ENCODE measurements at places on chromosomes 11 and 22.
A peak's percentile ranks its signal among the peaks of the same experiment; 100 is the strongest.

DNA sequence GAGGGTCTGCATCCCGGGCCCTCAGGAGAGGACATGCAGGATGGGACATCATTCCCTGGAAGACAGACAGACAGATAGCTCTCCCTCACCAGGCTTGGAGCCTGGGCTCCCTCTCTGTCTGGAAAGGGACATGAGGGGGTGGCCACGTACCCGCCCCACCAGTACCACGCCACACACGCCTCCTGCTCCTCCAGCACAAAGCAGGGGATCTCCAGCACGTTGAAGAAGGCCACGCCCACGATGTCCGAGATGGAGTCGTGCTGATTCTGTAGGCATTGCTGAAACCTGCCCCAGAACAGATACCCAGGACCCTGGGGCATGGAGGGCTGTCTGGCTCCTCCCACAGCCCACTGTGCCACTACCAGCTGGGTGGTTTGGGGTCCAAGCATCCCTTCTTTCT is 2.2 kb downstream of the PLA2G3 start:
- no peak for DNase-seq

GRCh38 chr22:49103314-49104059 is 724.2 kb downstream of the BRD1 start:
- no peak for DNase-seq

- DNase-seq: no peak
These were observed 39.5 kb downstream of the ARFGAP3 start for GRCh38 chr22:42817556-42817955.

GRCh38 chr11:14275076-14275475 is 83.9 kb downstream of the RRAS2 start:
- DNase-seq: peak; percentile 17

GRCh38 chr11:119493712-119494111 is 70.7 kb upstream of the THY1 start:
- peak; percentile 49 for DNase-seq

DNA sequence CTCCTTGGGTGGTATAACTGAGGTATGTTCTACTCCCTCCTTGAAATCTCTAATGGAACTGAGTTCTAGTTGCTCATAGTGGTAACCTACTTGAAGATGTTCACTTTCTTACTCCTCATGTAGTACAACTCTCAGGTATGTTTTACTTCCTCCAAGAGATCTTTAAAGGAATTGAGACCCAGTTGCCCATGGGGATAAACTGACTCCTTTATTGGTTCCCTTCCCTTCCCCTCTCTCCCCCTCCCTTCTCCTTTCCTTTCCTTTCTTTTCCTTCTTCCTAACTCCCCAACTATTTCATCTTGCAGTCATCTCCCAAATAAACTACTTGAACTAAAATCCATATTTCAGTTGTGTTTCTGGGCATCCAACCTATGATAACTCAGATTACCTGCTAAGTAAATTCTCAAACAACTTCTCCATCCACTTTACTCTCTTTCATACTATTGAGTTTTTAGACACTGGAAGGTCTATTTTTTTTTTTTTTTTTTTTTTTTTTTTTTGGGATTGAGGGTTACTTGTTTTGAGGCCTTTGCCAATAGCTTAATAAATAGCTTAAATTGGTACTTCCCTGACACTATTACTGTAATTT is 7.9 kb upstream of the TRIM68 start:
- DNase-seq: no peak

DNA sequence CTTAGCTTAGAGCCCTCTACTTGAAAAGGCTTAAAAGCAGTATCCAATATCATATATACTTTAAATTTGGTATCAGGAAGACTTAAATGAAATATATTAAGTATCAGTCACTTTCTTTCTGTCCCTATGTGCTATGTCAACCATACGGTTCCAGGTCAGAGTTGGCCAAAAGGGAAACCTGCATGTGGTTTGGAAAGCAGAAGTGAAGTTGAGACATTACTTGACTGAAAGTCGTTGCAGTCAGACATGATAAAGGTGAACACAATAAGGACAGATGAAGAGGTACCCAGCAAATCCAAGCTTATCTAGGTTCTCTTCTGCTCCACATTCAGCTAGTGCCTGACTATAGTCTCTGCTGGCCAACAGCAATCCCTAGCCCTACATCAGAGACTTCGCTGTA is 336.8 kb downstream of the KCNA4 start:
- no peak for DNase-seq

DNA sequence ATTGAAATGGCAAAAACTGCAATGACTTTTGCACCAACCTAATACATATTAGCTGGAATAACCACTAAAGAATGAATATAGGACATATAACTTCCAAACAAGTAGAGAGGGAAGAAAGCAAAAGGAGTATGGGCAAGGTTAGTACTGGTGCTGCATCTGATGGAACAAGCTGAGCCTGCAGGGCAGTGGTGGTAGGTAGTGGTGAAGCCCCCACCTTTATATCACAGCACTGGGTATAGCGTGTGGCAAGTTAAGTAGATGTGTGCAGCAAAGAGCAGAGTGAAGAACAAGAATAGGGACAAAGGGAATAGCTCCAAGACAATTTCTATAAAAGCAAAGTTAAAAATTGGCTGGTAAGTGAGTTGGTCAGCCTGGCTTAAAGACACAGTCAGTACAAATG is 62.3 kb downstream of the CTNND1 start:
- DNase-seq: no peak

GRCh38 chr11:4682623-4683419 is 14.8 kb downstream of the OR51E2 start:
- DNase-seq: no peak

- DNase-seq: no peak
These were observed 21.6 kb downstream of the PHLDB1 start for GRCh38 chr11:118628861-118629549.

DNA sequence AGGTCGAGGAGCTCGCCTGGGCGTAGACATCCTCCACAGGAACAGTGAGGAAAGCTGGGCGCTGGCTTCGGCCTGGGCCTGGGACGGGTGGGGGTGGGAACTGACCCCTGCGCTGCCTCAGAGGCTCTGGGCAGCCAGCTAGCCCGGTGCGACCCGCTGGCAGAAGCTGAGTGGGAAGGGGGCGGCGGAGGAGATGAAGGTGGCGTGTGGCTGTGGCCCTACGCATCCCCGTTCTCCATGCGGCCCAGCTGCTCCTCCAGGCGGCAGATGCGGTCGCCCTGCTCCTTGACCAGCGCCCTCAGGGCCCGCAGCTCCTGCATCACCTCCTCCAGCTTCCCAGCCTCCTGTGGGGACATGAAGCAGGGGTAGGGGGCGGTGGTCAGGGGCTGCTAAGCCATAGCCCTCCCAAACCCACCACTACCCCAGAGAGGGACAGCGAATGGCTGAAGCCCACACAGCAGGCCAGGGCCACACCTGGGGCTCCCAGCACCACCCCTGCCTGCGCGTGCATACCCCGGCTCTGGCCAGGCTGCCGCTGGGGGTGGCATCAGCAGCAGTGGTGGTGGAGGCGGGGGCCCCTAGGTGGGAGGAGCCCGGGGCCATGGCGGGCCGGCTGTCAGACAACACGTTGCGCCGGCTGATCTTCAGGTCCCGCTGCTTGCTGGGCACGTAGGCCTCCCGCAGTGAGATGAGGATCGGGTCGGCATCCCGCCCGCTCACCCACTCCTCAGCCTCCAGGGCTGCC is 848 bp upstream of the PTPRCAP start:
- no peak for DNase-seq

DNA sequence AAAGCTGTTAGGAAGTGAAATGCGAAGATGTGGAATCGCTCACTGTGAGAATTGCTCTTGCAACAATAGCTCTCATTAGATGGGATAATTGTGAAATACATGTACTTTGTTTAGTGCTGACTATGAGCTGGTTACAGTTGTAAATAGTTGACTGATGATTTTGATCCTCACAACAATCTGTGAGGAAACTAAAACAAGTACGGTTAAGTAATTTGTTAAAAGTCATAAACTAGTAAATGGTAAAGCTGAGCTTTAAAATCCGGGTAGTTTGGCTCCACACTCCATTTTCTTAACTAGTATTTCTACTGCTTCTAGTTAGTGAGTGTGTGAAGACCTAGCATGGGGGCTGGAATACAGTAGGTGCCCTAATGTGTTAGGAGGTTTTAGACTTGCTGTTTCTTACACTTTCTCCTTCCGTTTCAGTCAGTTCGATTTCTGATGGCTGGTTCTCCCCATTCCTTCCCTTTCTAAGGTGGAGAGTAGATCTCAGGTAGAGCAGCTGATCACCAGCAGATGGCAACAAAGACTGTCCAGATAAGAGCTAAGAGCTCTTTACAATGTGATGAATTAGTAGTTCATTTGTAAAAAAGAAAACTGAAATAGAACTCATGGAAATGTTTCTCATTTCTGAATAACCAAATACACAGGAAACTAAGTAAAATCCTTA is 16.3 kb upstream of the CYP2R1 start:
- peak; percentile 47 for DNase-seq

DNA sequence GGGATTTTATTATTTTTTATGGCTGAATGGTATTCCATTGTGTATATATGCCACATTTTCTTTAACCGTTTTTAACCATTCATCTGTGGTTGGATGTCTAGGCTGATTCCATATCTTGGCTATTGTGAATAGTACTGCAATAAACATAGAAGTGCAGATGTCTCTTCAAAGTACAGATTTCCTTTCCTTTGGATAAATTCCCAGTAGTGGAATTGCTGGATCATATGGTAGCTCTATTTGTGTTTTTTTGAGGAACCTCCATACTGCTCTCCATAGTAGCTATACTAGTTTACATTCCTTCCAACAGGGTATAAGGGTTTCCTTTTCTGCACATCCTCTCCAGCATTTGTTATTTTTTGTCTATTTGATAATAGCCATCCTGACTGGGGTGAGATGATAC is 71.9 kb upstream of the SEZ6L start:
- DNase-seq: no peak

- no peak for DNase-seq
These were observed 77.5 kb upstream of the CLMP start for GRCh38 chr11:123272565-123272964.

DNA sequence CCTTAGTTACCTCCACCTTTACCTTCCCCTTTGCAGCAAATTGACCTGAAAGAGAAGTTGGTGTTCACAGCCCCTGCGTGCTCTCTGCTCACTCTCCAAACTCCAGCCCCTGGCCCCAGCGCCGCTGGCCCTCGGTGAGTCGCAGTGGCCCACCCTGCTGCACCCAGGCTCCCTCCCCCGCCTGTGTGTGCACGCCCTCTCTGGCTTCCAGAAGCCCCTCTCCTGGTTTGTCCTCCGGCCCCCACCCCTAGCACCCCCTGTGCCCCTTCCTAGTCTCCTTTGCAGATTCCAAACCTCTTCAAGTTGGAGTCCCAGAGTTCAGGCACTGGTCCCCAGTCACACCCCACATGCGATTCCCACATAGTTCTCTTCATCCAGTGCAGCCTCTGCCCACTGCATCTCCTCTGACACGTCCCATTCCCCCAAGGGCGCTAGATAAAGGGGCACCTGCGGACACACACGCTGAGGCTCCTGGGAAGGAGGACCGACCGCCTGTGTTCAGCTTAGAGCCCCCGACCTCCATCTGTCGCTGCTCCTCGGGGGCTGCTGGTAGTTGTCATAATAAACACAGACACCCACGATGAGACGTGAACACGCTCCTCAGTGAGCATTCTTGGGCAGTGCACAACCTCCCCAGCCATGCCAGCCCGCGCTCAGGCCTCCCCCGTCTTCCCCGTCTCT is 1.5 kb upstream of the PHRF1 start:
- peak; percentile 51 for DNase-seq

- DNase-seq: peak; percentile 88
These were observed 101.8 kb downstream of the USP35 start for GRCh38 chr11:78290293-78291176.

DNA sequence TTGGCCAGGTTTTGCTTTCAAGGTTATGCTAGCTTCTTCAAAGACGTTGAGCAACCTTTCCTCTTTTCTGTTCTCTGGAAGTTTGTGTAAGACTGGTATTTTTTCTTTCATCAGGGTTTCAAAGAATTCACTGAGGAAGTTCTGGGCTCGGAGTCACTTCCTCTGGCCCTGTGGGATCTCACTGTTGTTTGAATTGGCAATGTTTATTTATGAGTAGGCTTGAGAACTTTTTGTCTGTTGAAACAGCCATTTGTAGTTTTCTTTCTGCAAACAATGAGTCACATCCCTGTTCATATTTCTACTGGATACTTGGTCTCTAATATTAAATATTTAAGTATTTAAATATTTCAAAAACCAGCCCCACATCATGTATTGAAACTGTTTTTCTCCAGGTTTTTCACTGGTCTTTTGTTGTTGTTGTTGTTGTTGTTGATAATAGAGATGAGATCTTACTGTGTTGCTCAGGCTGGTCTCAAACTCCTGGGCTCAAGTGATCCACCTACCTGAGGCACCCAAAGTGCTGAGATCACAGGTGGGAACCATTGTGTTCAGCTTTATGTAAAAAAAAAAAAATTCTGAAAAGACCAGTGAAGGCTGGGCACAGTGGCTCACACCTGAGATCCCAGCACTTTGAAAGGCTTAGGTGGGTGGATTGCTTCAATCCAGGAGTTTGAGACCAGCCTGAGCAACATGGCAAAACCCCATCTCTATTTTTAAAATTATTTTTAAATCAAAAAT is 26.9 kb downstream of the SUSD2 start:
- peak; percentile 96 for DNase-seq

- DNase-seq: no peak
These were observed 304.6 kb downstream of the CADM1 start for GRCh38 chr11:115199481-115200069.

- peak; percentile 6 for DNase-seq
These were observed 95.2 kb downstream of the TP53I11 start for GRCh38 chr11:44855493-44855849.

GRCh38 chr11:66868082-66868725 is 11.3 kb downstream of the LRFN4 start:
- no peak for DNase-seq

DNA sequence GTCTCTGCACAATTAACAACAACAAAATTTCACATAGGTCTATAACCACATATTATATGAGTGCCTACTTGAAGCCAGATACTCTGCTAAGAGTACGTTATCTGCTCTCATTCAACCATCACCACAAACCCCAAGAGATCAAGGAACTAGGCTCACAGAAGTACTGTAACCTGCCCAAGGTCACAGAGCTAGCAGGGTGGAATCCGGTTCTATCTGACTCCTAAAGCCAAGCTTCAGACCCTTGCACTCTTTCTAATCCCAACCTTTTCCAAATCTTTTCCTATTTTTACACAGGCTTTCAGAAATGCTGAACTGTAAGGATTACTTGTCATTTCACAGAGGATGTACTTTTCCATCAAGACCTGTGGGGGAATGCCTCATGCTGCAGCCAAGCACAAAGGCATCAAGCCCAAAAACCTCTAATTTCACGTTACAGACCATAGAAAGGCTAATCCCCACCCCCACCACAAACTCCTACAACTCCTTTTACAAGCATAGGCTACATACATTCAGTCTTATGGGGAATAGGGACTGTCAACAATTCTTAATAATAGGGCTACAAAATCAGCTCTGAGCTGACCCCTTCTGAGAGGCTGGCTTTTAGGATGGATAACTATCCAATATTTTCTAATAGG is 927 bp downstream of the PRCP start:
- peak; percentile 17 for DNase-seq

DNA sequence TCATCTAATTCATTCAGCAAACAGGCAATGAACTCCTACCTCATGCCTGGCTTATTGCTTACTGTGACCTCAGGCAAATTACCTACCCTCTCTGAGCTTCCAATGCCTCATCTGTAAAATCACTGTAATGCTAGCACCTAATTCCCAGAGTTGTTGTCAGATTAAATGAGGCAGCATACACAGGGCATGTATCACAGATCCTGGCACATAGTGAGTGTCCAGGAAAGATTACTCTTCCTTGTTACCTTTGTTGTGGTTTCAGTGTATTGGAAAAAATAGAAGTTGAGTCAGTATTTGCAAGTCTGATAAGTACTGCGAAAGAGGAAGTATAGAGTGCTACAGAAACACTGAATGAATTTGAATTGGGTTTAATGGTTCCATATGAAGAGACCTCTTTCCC is 26.4 kb upstream of the LRRC55 start:
- DNase-seq: no peak

GRCh38 chr11:62930666-62931065 is 9.5 kb upstream of the CHRM1 start:
- DNase-seq: no peak
